ENCODE measurements at places on chromosomes 2 and 18.

GRCh38 chr2:119387381-119388129 lies 20.8 kb downstream of the DBI start:
- DNase-seq: no peak

DNA sequence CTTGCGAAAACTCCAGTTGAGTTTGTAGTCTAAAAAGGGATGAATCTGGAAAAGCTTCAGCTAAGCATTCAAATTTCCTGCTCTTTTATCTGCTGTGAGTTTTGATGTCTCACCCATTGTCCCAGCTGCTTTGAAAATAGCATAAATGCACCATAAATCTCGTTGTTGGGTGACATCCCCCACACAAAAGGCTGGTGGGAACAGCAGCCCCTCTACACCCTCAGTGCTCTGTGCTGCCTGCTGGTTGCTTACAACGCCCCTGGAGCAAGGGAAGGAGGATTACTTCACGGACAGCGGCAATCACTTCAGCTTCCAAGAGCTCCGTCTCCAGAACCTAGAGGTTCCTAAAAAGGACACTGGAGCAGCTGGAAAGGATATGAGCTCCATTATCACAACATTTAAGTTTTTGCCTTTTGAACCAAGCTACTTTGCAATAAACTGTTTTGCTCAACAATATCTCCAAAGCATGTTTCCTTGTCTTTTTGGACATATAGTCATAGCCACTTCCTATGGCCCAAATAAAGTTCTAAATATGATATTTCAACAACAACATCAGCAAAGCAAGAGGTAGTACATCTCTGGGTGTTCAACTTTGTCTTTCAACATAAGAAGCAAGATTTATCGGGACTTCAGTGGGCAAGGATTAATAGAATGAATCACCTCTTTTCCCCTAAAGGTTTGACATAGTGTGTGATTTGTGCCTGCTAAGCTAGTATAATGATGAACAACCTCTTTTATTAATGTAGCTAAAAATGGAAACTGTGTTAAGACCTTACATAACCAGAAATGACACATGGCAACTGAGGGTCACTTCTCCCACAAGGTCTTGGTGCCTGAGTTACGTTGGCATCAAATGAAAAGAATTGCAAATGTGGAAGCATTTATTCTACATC lies 413.5 kb downstream of the TXNL1 start:
- DNase-seq: no peak

DNA sequence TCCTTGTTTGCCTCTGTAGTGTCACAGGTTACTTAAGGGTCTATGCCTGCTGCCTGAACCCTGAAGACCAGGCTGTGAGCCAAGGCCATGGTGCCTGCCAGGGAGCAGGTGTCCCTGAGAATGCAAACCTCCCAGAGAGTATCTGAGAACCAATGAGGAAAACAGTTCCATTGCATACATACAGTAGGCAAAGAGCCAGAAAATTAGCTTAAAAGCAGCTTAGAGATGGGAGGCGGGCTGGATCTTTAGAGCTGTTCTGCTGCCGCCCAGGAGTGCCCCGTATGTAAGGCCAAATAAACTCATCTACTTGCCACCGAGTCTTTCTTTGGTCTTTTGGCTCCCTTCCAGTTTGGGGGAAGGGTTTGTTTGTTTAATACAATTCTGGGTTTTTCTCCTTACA lies 327.9 kb downstream of the CLIP4 start:
- no peak for DNase-seq

DNA sequence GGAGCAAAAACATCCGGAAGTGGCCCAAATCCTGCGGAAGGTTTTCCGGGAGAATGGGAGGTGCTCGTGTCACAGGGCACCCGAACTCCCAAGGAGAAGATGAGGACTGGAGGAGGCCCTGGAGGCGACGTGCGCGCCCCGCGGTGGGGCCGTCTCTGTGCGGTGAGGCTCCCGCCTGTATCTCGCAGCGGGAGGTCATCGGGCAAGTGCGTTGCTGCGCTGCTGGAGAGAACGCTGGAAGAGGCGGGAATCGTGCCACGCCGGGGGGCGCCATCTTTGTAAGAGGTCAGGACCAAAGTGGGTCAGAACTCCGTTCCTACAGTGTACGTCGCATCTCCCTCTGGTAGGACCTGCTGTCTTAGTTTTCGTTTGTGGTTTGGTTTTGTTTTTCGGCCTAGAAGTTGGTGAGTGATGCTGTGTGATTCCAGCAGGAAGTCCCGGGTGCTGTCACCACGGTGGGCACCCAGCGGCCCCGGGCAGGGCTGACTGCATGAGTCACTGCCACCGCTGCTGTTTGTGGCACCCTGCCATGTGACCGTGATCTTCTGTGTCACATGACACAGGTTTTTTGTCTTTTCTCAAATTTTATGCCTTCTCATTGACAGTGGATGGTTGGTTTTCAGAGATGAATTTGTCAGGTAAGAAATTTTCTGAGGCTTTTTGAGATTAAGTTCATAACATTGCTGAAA lies 21.5 kb upstream of the ATP9B start:
- no peak for DNase-seq

DNA sequence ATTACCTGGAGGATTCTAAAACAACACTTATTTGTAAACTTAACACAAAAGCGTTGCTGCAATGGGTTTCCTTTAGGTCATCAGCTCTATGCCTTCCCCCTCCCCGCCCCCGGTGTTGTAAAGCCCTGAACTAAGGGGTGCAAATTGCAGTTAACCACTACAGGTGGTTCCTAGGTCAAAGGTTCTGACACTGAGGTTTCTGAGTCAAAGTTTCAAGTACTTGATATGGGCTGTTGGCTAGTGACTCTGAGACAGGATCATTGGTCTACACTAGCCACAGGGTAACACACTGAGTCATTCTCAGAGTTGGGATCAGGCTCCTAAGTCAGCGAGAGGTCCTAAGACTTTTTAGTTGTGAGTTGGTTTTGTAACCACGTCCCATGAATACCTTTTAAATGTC lies 15.4 kb downstream of the IL1B start:
- no peak for DNase-seq

DNA sequence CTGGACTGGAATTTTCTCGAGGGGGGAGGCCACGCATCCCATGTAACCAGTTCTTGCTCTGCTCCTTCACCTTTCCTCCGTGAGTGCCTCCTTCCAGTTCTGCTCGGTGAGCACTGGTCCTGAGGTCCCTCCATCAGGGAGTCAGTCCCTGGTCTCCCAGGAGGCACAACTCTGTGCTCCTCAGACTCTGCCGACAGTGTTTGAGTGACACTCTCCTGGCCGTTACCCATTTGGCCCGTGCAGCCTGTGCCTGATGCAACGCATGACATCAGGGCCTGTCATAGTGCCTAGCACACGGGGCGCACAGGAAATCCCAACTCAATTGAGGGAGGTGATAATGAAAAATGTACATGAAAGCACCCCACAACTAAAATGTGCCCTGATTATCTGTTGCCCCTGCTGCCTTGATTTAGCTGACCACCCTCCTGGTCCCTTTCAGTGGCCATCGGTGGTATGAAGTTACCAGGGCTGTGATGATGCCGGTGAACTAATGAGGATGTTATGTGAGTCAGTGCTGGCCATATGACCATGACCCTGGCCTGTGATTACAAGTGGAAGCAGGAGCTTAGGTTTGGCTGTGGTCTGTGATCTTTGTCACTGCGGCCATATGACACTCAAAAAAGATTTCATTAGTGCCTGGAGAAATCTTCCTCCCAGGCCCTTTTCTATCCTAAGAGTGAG lies 144.6 kb downstream of the TDRD15 start:
- DNase-seq: no peak

- DNase-seq: no peak
Observed at GRCh38 chr18:72181241-72181764, 362.8 kb downstream of the CBLN2 start.

DNA sequence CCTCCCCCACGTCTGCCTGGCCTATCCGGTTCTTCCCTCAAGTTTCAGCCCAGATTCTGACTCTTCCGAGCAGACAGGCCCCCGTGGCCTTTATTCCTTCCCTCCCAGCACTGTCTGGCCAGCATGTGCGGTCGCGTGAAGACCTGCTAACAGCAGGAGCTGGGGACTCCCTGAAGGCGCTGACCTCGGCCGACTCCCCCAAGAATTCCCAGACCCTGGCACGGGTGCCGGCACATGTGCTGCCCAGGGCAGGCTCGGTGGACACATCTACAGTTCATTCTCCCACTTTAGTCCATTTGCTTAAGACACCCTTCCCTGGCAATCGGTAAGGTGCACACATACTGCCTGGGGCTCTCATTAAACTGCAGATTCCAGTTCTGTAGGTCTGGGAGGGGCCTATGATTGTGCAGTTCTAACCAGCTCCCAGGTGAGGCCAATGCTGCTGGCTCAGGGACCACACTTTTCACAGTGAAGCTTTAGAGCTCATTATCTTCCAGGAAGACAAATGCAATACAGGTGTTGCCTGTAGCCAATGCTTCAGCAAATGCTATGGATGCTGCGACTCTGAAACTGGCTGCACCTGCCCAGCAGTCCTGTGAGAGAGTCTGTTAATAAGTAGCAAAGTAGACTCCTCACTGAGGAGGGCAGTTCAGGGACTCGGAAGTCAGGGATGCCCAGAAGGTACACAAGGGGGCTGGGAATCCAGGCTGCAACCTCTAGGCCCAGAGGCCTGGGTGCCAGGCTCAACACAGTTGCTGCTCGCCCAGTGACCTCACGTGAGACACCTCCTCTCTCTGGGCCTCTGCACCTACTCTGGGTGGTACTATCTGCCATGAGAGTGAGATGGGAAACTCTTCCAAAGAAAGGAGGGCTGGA lies 45.4 kb upstream of the TAF1B start:
- no peak for DNase-seq

GRCh38 chr2:3099145-3099859 lies 278.3 kb downstream of the EIPR1 start:
- no peak for DNase-seq

DNA sequence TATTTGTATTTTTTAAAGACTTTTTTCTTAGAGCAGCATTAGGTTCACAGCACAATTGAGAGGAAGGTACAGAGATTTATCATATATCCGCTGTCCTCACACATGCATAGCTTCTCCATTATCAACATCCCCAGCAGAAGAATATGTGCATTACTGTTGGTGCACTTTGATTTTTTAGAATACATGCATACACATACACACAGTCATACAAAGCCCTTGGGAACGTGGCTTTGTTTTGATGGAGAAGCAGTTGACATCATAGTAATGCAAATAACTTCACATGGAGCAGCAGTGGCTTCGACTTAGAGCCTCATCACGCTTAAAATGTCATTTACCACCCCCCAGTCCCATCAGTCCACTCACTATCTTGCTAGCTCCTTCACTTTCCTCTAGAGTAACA lies 26.5 kb downstream of the CYP26B1 start:
- no peak for DNase-seq

DNA sequence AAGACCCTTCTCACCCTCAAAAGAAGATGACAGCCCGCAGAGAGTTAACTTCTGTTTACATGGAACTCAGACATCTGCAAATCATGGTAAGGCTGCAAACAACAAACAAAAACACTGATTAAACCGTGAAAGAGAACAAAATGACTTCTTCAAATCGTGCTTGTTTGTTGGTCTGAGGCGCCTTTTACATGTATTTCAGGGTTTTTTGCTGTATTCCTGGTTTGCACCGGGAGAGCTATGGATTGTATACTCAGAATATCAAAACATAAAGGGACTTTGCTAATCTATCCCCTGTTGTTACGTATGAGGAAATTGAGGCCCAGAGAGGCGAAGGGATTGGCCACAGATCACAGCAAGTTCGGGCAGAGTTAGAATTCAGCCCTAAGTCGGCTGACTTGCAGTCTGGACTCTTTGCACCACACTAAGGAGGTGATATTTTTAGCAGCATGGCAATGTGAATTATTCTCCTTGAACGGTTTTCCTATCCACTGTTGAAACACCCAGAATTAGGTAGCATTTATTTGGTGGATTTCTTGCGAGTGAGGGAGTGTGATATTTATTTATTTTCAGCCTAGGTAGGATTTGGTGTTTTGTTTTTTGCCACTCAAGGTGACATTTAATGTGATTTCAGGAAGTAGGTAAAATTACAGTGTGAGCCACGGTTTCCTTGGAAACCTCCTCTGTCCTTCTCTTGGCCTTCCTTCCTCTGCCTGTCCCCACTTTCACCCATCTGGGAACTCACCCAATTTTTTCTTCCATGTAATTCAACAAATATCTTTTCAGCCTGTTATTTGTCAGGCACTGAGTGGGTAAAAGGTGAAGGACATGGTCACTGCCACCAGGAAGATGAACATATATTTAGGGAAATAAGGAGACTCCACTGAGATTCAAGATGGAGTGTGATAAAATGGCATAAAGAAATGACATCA lies 980 bp upstream of the PDE6D start:
- peak; percentile 42 for DNase-seq

- no peak for DNase-seq
Observed at GRCh38 chr2:238855299-238855698, 7.4 kb downstream of the TWIST2 start.

GRCh38 chr2:42223067-42223854 lies 54.1 kb downstream of the EML4 start:
- no peak for DNase-seq

DNA sequence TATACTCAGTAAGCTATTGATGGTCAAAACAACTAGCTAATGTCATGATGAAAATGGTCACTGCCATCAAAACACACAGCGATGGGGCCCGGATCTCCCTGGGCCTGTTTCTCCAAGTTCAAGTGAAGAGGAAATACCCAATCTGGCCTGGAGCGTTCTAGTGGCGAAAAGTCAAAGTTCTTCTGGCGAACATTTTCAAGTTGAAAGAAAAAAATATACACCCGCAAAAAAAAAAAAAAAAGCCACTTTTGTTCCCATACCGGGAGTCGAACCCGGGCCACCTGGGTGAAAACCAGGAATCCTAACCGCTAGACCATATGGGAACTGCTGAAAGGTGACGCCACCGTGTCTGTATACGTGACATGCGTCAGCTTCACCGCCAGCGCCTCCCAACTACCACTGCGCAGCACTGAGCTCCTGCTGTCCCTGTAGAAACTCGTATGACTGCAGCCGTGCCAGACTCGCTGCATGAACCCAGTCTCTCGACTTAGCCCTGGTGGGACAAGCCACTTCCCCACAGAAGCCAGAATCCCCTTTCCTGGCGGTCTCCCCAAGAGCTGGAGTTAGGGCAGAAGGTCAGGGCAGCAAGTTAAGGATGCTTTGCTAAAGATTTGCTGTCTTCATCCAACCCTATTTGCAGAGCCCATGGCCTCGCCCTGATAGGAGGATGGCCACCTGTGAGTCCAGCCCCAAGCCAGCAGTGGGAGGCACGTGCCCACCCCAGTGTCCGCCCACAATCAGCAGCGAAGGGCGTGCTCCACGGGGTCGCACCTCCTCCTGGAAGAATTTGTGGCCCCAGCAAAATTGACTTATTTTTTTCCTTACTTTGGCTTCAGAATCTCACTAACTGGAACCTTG lies 5.6 kb upstream of the IMP4 start:
- peak; percentile 84 for DNase-seq

DNA sequence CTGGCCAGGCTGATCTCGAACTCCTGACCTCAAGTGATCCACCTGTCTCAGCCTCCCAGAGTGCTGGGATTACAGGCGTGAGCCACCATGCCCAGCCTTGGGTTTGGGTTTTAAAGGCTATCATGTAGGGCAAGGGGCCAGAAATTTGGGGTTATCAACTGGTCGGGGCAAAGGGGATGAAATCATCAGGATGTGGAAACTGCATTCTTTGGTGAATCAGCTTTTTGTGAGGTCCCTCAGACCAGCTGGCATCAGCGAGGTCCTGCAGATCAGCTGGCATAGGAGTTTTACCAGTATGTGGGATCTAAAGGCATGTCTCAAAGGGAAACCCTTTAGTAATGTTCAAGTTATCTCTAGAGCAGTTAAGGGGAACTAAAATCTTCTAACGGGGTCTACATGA lies 6.4 kb upstream of the GEMIN6 start:
- peak; percentile 29 for DNase-seq

- DNase-seq: no peak
Observed at GRCh38 chr18:59485382-59485781, 126.3 kb upstream of the LMAN1 start.

Data from AG08396 (cell line).